Globus pallidus (tissue), 1 donor: ENCODE measurements at places on chromosomes 16 and 17.

GRCh38 chr17:73210002-73210678, 17.3 kb downstream of the COG1 start:
- no peak for DNase-seq

GRCh38 chr16:16956376-16956775, 514.4 kb downstream of the XYLT1 start:
- no peak for DNase-seq

DNA sequence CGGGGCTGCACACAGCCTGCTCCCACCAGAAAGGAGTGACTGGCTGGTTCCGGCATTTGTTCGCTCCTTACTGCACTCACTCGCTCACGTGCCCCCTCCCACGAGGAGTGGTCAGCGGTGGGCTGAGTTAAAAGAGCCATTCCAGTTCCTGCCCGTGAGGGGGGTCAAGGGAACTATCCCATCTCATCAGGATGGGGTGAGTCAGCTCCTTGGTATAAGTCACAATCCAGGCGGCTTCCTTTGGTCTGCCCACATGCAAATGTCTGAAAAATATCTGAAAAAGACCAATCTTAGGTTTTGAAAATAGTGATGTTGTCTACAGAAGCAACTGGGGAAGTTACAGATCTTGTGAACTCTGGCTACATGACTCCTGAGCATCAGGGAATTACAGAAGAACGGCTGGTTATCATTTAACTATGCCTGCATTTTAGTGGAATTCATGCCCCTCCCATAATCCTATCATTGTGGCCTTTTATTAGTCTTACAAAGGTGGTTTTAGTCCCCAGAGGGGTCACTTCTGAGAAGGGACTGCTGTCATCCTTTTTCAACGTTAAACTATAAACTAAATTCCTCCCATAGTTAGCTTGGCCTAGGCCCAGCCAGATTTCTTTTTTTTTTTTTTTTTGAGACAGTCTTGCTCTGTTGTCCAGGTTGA, 9.8 kb upstream of the TNFSF12 start:
- no peak for DNase-seq

DNA sequence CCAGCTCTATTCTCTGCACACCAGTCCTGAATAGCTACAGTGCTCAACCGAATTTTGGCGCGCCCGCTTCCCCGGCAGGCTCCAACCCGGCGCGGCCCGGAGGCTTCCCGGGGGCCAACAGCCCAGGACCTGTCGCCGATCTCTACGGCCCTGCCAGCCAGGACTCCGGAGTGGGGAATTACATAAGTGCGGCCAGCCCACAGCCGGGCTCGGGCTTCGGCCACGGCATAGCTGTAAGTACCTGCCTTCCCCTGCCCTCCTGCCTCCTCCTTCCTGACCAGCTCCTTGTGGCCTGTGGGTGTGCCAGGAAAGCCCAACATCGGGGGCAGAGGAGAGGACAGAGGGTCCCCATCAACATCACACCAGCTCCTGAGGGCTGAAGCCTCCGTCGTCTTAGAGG, 70.2 kb downstream of the CCDC182 start:
- DNase-seq = peak; percentile 52

- DNase-seq = no peak
These were observed 33.1 kb upstream of the DDX52 start for GRCh38 chr17:37676115-37676925.

GRCh38 chr17:2181206-2181896, 122.2 kb downstream of the SMG6 start:
- DNase-seq = peak; percentile 79

DNA sequence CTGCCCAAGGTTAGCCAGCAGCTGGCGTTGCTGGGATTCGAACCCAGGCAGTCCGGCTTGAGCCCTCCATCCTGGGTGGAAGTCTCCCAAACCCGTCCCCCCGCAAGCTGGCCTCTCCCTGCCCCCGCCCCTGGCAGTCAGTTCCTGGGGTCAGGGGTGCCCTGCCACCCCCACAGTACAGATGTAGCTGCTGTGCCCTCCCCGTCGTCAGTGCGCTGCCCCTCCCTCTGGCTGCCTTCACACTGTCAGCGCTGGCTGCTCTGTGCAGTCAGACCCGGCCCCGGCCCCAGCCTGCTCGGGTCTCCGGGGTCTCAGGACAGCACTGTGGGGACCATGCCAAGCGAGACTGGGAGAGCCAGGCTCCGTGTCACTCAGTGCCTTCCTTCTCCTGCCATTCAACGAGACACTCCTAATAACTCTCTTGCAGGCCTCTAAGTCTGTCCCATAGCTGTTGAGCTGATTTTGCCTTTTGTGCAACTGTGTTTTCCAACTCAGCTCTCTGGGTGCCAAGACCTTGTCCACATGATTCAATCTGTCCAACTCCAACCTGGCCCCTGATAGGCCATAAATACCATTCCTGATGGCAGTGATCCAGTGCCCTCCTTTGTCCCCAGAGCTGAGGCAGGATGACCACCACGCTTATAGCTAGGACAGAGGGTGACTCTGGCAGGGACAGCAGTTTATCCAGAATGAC, 55.5 kb upstream of the IL34 start:
- no peak for DNase-seq

- no peak for DNase-seq
These were observed 38.0 kb downstream of the SLC5A11 start for GRCh38 chr16:24883714-24884151.

DNA sequence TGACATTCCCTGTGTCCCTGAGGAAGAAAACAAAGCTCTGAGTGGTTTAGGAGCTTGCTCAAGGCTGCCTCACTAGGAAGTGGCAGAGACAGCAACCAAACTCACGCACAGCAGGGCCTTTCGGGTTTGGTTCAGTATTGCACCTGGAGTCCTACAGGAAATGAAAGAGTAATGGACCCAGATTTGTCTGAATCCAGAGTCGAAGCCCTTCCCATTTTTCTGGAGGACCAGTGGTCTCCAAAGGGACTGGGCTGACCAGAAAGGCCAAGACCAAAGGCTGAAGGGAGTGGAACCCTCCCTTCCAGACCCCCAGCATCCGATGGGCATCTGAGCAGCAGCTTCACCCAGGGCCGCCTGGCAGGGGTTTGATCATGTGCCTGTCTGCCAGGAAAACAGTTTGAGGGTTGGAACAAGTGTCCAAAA, 85.5 kb upstream of the RPL38 start:
- no peak for DNase-seq

DNA sequence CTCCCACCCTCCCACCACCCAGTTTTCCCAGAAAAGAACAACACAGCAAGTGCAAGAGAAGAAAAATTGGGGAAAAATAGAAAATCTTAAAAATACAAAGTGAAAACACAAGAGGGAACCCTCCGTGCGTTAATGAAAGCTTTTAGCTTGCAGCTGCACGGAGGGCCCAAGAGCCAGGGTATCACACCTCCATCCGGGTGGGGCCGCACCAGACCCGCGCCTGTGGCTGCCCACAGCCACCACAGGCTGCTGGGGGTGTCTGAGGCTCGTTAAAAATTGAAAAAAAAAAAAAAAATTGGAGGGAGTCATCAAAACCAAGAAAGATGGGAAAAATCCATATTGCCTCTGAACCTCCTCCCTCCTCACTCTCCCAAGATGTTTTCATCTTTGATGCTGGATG, 18.6 kb downstream of the ENGASE start:
- DNase-seq = no peak

GRCh38 chr16:47687694-47688093, 226.6 kb downstream of the PHKB start:
- no peak for DNase-seq

DNA sequence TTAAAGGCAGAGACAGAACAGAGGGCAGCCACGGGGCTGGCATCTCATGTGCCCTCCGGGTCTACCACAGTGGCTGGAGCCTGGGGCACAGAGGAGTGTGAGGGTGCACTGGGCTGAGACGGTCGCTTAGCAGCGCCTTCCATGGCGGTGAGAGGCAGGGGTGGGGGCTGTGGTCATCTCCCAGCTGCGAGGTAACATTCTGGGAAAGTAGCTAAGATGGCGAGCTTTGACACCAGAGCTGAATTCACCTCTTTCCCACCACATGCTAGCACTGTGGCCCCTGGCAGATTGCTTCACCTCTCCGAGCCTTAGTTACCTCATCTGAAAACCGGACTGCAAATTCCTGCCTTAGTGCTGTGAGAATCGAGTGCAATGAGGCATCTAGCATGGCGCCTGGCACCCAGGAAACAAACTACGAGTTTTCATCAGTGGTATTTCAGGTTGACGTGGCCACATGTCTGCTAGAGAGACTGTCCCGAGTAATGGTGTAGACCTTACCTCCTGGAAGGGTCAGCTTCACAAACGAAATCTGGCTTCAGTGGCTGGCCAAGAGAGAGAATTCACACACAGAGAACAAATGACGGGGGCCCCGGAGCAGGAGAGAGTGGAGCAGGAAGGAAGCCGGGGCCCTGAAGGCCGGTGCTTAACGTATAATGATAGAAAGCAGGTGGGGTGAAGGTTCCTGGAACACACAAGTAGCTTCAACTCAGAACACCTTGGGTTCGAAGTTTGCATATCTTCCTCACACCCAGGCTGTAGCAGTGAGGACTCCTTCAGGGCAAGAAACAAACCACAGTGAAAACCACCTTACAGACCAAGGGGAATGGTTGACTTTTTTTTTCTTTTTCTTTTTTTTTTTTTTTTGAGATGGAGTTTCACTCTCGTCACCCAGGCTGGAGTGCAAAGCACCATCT, 63.9 kb upstream of the RPH3AL start:
- DNase-seq = no peak

GRCh38 chr17:28763137-28763799, 19.5 kb downstream of the TRAF4 start:
- DNase-seq = no peak

GRCh38 chr16:84315422-84315821, 20.7 kb downstream of the WFDC1 start:
- DNase-seq = no peak

- DNase-seq = no peak
These were observed 13.7 kb downstream of the TIMM22 start for GRCh38 chr17:1010586-1010985.

- DNase-seq = no peak
These were observed 56.6 kb upstream of the GSE1 start for GRCh38 chr16:85556456-85557082.

- DNase-seq = no peak
These were observed 17.4 kb upstream of the COL1A1 start for GRCh38 chr17:50218771-50219315.

GRCh38 chr16:71185347-71185746, 45.2 kb downstream of the HYDIN start:
- DNase-seq = no peak

DNA sequence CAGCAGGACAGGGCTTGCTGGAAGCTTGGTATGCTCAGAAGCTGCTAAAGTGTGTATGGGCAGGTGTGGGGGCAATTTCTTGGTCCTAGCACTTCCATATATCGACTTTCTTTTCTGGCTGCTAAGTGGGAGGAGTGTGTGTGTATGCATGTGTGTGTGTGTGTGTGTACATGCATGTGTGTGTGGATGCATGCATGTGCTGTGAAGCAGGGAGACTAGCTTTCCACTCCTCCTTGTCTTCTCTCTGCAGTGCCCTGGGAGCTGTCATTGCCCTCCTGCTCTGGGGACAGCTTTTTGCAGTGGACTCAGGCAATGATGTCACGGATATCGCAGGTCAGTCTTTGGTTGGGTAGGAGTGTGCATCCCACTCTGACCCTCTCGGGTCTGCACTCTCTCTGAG, 1.6 kb downstream of the HP start:
- no peak for DNase-seq

GRCh38 chr17:46092991-46093390, 93.9 kb downstream of the STH start:
- DNase-seq = no peak

GRCh38 chr16:57612494-57612893, 15.9 kb upstream of the ADGRG1 start:
- DNase-seq = no peak

GRCh38 chr17:51995797-51996403, 162.6 kb downstream of the CA10 start:
- DNase-seq = no peak

- no peak for DNase-seq
These were observed 307.1 kb downstream of the TMEM114 start for GRCh38 chr16:8283195-8283594.

GRCh38 chr17:45666046-45666600, 118.0 kb upstream of the CRHR1 start:
- DNase-seq = no peak

DNA sequence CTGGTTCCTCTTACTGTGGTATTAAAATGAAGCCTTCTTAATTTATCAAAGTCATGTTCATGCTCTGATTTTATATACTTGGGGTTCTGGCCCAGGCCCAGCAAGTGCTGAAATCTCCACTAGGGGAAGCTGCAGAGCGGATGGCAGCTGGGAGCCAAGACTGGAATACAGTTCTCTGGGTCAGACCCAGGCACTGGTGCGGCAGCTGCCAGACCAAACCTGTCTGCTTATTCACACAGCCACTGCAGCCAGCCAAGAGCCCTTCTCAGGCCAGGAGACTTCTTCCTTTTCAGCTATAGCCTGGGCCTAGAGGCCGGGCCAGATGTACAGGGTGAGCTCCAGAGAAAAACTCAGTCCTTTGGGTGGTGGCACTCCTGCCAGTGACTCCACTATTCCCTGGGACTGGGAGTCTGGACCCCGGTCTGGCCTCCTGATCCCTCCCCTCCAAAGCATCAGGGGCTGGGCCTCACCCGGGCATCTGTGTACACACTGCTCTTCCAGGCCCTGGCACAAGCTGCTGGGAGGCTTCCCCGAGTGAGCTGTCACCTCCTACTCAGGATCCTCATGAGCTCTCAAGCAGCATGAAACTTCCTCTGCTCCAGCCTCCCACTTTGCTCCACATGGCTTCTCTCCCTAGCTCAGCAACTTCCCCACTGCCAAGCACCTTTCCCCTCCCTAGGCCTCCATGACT, 24.4 kb downstream of the ATP6V0D1 start:
- no peak for DNase-seq

DNA sequence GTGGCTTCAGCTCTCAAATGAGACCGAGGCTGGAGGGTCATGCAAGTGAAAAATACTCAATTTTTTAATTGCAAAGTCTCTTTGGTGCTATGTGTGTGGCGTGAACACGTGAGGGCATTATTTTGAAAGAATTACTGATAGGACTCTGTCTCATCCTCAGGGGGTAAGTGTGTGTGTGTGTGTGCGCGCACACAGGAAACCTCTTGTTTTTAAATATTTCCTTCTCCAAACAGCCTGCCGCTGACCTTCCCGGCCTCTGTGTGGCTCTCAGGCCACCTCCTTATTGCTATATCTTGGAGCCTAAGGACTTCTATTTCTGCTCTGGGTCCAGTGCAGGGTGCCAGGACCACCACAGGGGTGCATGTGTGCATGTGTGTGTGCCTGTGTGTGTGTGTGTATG, 99.7 kb downstream of the CMIP start:
- no peak for DNase-seq
